Right renal cortex interstitium (tissue), 3 donors: ENCODE measurements at places on chromosomes 12 and 14. TPM values are rescaled to one million over a fixed set of nuclear protein-coding genes. Genes with fewer than 3 reads are reported as not detected.

DBX2 gene
- polyA plus RNA-seq, result 0.08 TPM

AKAP5 gene
- polyA plus RNA-seq, result 9.3 TPM

KRT1 gene
- 0.31 TPM for polyA plus RNA-seq

CD163 gene
- polyA plus RNA-seq, result 9.4 TPM

ENDOU gene
- 0.31 TPM for polyA plus RNA-seq

DNA sequence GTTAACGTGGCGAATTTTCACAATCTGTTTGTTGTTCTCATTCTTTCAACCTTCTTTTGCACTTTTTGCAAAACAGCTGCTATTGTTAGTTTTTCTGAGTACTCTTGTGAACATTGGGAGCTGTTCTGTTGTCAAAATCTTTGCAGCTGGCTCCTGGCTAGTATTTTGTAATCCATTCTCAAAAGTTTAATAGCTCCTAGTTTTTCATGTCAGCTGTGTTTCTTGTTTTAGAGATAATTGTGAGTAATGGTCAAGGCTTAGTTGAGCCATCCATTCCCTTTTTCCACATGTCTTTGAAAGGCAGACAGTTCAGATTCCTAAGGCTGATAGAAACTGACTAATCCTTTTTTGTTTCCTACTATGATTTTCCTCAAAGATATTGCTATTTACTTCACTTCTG lies 39.1 kb upstream of the CRADD start:
- DNase-seq, result no peak

- DNase-seq, result no peak
These were observed 73.2 kb downstream of the CEP83 start for GRCh38 chr12:94386422-94386821.

DNA sequence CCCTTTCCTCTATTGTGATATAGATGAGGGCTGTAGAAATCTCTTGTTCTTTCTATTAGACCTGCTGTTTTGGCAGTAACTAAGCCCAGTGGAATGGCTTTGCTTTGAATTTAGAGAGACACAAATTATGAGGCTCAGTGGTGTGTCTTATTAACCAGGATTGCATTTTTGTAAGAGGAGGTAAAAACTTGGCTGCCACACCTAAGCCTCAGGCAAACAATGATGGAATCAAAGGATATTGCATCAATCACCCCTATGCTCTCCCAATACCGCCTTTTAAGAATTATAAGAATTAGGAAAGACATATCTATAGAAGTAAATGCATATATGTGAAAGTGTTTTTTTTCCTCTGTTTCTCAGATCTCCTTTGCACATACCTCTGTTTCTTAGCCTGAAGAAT lies 63.3 kb downstream of the ACSS3 start:
- DNase-seq, result no peak

DNA sequence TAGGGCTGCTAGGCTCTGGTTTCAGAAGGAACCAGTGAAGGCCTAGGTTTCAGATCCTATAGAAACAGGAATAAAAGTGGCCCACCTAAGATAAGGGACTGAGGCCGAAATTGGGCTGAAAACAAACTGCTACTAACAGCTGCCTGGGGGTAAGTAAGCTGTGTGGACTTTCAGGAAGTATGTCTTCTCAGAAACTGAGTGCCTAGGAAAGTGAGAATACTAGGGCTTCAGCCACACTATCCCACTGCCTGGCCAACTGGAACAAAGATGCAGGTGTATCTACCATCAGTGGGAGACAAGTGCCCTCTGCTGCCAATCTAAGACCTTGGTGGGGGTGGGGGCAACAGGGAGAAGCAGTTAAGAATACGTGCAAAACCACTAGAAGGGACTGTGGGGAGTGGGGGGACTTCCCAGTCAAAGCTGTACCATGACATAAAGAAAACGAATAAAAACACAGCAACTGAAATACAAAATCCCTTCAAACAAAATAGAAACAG lies 82.5 kb downstream of the MED13L start:
- no peak for DNase-seq

- DNase-seq, result no peak
These were observed 290.3 kb downstream of the DPF3 start for GRCh38 chr14:72603639-72604038.

DNA sequence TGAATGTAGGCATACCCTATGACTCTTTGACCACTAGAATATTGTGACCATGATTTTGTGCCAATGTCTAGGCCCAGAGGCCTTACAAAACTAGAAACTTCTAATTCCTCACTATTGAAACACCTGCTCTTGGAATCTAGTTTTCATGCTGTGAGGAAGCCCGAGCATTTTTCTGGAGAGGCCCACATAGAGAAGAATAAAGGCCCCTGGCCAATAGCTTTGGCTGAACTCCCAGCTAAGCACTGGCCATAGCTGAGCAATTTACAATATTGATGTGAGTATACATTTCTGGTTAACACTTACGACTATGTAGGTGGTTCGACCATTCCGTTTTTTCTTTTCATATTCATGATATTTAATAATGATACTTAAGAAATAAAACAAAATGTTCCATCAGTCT lies 190.3 kb downstream of the KCNH5 start:
- DNase-seq, result no peak

DNA sequence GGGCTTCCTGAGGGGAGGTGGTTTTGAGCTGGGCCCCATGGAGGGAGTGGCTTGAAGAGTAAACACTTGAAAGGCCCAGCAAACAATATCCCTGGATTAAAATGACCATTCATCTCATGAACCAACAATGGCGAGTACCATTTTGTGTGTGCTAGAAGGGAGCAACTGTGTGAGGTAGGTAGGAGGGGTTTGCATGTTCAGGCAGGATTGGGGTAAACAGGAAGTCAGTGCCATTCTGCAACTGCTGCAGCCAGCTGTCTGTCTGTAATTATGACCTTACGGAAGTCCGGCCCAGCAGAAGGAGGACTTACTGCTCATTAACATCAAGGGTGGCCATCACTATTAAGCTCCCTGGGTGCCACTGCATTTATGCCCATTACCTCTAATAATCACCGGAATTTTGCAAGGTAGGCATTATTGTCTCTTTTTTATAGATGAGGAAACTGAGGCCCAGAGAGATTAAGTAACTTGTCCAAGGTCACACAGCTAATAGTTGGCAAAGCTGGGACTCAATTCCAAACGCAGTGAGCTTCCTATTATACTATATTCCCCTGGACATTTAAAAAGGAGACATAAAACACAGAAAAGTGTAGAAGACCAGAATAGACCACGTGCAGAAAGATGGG lies 16.6 kb upstream of the IFI27L2 start:
- DNase-seq, result no peak

DNA sequence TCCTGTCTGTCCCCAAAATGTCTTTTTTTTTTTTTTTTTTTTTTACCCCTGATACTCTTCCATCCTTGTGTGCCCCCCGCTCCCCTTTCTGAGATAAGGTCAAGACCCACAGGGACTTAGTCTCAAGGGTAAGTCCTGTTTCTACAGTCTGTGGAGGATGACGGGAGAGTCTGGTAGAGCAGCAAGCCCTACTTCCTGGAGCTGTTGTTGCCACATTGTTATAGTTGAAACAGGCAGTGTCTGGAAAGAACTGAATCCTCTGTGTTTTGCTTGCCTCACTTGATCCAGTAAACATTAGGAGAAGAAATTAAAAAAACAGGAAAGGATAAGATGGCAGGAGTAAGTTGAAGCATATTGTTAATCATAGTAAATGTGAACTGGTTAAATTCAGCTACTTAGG lies 45.5 kb downstream of the ZNF664 start:
- DNase-seq, result no peak

DNA sequence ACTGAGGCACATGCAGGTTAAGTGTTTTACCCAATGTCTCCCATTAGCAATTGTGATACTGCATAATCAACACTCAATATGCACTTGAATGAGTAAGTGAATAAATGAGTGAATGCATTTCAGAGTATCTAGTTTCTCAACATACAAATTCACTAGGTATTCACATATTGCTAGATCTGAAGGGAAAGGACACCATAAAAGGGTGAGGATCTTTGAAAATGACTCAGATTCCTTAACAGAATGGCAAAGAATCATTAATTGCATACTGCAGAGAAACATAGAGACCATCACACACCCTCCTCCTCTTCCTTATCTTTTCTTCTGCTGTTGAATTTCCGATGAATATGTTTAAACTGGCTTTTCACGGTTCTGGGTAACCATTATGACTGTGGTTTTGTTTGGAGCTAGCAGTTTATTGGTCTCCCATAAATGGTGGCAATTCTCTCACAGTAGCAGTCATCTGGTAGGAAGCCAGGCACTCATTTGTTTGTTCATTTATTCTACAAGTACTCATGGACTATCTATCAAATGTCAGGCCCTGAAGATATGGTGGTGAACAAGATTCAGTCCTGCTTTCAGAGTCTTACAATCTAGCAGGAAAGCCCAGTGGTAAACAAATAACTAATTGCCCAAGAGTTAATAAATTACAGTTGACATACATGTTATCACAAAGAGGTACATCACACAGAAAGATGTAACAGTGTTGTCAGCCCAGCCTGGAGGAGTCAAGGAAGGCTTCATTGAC lies 70.2 kb downstream of the LLPH start:
- no peak for DNase-seq

DNA sequence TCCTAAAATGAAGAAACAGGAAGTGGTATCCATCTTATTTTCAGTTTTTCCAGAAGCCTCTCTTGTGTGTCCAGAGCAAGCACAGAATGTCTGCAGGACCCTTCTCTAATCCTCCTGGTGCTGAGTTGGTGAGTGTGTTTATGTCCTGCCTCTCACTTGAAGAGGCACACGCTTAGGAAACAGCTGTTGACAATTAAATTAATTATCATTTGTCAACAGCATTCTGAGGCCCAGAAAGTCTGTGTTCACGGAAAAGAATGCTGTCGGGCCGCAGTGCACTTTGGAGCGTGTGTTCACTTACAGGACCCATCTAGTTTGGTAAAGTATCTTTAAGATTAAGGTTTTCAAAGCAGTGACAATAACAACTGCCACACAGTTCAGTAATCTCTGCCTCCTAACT lies 70.5 kb downstream of the LMNTD1 start:
- no peak for DNase-seq

GRCh38 chr14:93953263-93953662 lies 23.1 kb downstream of the ASB2 start:
- no peak for DNase-seq

DNA sequence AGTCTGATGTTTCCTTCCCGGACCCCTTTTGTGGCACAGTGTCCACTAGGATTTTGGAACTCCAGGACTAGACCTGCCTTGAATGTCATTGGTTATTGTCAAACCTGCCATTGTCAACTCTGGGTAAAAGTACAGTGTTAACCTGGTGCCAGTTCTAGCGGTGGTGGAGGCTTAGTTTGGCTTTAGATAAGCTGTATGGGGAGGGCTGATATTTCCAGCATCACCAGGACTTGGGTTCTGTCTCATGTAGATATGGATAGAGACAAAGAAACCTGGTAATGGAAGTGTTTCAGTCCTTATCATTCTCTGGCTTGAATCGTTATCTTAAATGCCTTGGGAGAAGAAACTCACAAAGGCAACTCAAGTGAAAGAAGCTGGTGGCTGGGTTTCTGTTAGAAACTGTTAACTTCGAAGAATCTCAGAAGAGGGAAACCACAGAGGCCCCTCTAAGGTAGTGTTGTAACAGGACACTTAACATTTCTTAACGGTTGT lies 10.6 kb downstream of the CHST11 start:
- no peak for DNase-seq

- DNase-seq, result no peak
These were observed 6.3 kb downstream of the ESPL1 start for GRCh38 chr12:53274445-53274844.

DNA sequence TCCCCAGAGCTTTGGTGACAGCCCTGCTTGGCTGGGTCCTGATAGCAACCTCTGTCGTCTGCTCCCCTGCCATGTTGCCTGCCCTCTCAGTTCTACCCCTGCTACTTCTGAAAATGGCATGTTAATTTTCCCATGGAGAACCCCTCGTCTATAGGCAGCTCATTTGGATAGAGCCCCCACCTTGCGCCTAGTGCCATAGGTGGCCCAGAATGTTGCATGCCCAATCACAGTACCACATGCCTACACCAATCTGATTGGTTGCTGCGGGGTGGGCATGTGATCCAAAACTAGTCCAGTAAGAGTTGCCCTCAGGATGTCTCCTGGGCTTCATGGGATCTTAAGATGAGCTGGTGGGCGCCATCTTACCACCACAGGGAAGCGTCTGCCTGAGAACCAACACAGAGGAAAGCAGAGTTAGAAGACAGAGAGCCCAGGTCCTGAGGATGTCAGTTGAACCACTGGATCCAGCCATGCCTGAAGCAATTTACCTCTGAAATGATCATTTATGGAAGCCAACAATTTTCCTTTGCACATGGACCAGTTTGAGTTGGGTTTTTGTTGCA lies 85.7 kb downstream of the PAPOLA start:
- no peak for DNase-seq

GRCh38 chr12:20567413-20567812 lies 127.7 kb upstream of the SLCO1C1 start:
- no peak for DNase-seq

DNA sequence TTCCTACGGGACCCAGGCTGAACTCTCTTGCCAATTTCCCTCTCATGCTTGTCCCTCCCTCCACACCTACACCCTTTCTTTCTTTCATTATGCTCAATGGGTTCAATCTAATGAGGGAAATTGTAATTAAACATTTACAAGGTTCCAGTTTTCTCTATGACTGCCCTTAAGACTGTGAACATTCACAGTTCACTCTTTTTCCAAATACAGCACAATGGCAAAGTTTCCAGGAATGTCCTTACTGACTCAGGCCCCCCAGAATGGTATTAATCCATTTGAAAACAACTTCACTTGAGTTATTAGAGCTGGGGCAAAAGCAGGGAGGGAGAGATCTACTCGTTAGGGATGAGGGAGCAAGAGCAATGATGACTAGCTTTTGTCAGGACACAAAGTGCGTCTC lies 892.1 kb downstream of the NRXN3 start:
- no peak for DNase-seq

DNA sequence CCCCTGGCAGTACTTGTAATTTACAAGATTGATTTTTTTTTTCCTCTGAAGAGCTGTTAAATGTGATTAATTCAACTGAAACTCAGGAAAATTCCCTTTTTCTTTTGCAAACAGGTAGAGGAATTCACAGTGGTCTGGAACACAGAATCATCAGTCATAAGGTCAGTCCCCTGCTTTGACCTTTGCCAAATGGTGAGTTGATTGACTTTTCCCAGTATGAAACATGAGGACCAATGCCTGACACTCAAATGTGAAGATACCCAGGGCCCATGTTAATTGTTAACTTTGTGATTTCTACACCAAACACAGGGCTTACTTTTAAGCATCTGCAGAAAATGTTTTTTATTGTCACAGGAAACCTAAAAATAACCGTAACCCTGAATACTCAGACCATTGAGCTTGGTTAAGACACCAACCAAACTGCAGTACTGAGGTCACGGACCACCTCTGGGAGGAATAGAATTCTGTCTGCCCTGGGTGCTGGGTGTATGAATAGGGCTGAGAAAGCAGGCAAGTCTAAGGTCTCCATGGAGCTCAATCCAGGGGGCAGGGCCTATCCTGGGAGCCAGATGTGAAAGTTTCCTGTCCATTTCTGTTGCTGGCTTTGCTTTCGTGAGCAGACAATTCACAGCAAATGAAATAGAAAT lies 192.4 kb downstream of the TMX1 start:
- DNase-seq, result no peak
